ENCODE measurements at places on chromosomes 7 and 10.

- DNase-seq: no peak
Measured at GRCh38 chr7:23387583-23387982, 82.7 kb downstream of the IGF2BP3 start.

- DNase-seq: no peak
Measured at GRCh38 chr10:60175441-60175971, 214.2 kb downstream of the ANK3 start.

GRCh38 chr7:42176724-42177101, 60.3 kb downstream of the GLI3 start:
- DNase-seq: no peak

DNA sequence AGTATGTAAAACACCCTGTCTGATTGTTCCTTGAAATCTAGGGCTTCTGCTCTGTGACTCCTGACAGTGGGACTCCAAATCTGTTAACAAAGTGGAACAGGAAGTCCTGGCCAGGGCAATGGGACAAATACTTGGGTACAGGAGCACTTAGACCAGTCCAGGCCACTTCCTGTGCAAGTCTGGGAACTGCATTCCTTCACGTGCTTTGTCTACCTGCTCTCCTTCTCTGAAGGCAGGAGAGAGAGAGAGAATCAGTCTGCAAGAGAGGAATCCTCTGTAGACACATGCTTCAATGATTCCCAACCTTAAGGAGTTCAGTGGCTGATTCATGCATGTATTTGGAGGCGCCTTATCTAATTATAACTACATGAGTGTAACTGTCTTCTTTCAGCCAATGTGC, 530.2 kb downstream of the GATA3 start:
- DNase-seq: no peak

GRCh38 chr7:115940460-115941060, 90.0 kb downstream of the TFEC start:
- DNase-seq: no peak

GRCh38 chr10:60186315-60187071, 203.2 kb downstream of the ANK3 start:
- DNase-seq: no peak

DNA sequence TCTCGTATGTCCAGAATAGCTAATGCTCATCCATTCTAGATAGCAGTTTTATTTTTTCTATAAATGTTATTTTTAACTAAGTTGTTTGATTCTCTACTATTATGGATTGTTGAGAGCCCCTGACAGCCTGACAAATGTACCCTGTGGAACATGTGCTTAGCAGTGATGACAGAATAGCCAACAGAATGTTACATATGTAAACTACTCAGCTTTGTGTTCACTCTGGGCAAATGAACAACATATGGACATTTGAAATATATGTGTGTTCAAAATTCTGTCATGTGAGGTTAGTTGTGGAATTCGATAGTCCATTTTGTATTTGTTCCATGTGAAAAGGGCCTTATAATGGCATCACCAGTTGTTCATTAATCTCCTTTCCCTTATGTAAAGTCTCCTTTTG, 199.7 kb downstream of the EXOC4 start:
- DNase-seq: no peak

GRCh38 chr10:34727595-34728033, 87.5 kb downstream of the PARD3 start:
- no peak for DNase-seq

- no peak for DNase-seq
Measured at GRCh38 chr7:64672414-64672813, 6.5 kb downstream of the ZNF107 start.

- DNase-seq: no peak
Measured at GRCh38 chr10:59894114-59894513, 12.2 kb downstream of the CCDC6 start.

DNA sequence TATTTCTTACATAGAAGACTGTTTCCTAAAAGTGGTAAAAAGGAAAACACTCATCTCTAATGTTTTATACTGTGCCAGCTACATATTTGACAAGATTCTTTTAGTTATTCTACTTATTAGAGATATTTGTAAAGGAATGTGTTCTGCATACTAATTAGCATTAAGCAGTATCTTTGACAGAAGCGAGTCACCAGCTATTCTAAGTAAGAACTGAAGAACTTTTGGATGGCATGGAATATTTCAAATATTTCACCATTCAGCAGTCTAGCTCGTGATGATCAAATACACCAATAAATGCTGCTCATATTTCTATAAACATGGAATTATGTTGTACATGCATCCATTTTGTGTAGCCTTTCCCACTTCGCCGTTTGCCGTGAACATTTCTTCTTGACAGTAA, 241.6 kb upstream of the TCF7L2 start:
- DNase-seq: no peak

DNA sequence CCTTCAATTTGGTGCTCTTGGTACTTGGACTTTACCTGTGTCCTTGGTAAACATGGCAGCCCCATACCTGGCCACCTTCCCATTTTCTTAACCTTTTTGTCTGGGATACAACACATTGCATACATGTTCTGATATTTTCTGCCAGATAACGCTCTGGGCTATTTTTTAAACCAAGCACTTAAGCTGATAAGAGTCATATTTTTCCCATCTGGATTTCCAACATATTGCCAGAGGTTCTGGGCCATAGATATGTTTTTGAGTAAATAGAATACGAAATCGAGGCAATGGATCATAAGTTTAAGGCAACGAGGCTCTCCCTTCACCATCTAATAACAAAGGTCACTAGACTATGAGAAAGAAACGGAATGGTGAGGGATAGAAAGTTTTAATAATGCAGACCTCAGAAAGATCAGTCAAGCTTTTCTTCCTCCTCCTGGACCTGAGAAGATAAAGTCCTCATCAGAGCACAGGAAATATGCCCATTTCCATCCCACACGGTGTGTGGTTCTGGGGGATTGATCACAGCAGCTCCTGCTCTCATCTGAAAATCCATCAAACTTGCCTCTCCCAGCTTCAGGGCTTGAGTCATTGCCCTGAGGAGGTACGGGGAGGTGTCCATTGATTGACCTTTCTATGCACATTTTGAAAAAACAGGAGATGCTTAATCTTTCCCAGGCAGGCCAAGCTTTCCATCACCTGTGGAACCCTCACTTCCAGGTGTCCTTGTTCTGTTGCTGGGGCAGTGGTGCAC, 257.2 kb downstream of the GFRA1 start:
- no peak for DNase-seq

GRCh38 chr7:133976140-133976539, 151.0 kb upstream of the LRGUK start:
- no peak for DNase-seq

DNA sequence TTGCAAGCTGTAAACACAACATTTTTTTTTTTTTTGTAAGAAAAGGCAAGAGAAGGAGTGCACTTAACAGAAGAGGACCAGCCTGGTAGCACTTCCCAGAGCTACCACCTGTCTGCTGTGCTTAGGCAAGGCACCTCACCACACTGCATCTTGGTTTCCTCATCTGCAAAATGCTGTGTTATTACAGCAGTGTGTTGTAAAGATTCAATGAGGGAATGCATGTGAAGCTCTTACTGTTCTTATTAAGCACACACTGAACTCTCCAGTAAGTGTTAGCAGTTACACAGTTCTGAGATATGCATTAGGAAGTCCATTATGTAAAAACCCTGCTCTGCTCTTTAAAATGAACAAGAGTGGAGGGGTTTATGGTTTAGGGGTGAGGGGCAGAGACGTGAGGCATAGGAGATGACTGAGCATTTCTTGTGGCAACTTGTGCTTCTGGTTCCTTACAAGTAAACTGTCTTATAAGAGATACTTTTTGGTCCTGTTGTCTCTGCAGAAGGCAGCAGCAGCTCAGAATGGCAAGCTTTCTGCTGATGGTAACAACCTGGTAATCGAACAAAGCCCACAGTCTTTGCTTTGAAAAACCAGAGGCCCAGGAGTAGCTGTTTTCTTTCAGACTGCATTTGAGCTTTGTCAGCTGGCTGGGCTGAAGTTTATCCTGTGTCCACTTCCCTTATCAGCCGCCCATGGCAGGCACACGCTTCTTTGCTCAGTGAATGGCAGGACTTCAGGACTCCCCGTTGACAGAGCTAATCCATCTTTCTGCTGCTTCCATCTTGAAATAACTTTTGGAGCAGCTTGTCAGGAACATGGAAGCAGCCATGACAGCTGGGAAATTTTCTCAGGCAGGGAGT, 98.8 kb upstream of the BMPER start:
- no peak for DNase-seq

DNA sequence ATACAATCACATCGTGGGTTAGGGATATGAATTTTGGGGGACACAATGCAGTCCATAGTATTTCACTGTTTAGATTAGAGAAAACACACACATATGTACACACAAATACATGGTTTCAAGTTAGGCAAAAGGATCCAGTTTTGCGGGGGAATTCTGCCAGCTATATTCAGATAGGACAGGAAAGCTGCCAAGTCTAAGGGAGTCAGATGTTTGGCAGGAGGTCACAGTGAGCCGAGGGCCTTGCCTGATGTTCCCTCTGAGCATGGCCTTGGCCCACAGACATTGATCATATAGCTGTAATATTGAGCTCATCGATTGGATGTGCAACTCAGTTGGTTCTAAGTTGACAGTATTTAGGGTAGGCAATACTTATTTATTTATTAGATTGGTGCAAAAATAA, 122.8 kb downstream of the ADRA2A start:
- no peak for DNase-seq

DNA sequence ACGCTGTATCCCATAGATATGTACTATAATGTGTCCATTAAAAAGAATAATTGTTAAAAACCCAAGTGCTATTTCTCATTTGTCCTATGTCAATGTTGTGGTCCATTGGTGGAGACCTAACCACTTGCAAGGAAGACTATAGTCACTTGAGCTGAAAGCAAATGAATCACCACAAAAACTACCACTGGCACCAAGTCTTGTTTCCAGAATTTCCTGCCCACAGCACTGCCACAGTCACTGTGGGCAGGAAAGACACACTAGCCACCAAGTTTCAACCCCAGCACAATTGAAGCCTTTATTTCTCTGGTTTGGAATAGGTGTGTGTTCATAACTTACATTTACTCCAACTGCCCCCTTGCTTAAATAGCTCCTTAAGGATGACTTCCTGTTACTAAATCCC, 12.4 kb downstream of the DIP2C start:
- DNase-seq: no peak

- no peak for DNase-seq
Measured at GRCh38 chr10:28946479-28946878, 269.2 kb downstream of the BAMBI start.

GRCh38 chr7:50303335-50304128, 984 bp upstream of the IKZF1 start:
- no peak for DNase-seq

DNA sequence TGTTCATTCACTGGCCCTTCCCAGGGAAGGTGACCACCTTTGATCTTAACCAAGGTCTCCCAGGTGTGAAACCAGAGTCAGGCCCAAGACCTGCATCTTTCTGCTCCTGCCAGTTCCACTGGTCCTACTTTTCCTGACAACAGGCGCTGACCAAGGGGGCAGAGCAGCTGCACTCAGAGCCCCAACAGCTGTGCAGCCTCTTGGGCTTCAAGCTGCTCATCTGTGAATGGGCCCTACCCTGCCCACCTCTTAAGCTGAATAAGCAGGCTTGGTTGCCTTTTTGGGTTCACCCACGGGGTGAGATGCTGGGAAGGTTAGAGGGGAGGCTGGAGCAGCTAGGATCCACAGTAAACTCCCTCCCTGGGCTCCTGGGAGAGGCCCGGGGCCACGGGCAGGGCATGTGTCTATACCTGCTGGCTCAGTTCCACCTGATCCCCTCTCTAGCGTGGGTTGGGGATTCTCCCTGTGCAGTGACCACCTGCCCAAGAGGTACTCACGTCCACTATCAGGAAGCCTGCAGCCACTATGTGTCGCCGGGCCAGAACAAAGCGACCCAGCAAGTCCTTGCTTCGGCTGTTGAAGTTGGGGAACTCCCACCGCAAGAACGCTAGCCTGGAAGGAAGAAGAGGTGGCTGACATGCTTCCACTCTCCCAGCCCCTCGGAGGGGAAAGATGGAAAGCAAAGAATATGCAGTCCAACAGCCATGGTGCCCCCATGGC, 10.6 kb downstream of the TBRG4 start:
- DNase-seq: no peak

GRCh38 chr7:138900035-138900828, 81.0 kb downstream of the KIAA1549 start:
- DNase-seq: no peak

DNA sequence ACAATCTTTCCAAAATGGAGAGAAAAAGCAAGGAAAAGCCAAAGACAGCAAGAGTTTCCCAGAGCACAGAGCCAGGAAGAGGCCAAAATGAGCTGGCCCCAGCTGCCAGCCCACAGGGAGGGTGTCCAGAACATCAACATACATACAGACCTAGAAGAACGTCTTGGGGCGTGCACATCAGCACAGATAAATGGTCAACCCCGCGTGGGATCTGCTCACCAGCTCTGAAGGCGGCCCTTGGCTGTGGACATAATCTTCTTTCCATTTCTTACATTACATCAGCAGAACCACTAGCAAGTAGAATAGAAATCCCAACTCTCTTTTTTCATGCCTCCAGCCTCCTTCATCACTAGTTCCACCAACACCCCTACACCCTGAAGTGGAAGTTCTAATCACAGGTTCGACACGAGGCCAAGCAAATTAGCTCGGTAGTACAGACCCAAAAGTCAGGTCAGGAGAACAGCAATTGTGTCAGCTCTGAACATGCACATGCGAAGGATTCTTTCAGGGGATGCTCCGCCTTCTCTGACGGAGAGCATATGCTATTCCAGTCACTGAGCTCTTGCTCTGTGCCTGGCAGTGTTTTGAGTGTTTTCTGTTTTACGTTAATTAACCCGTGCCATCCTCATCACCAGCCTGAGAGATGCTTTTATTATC, 16.4 kb downstream of the SH3PXD2A start:
- no peak for DNase-seq

- DNase-seq: no peak
Measured at GRCh38 chr7:42262964-42263363, 26.0 kb upstream of the GLI3 start.

DNA sequence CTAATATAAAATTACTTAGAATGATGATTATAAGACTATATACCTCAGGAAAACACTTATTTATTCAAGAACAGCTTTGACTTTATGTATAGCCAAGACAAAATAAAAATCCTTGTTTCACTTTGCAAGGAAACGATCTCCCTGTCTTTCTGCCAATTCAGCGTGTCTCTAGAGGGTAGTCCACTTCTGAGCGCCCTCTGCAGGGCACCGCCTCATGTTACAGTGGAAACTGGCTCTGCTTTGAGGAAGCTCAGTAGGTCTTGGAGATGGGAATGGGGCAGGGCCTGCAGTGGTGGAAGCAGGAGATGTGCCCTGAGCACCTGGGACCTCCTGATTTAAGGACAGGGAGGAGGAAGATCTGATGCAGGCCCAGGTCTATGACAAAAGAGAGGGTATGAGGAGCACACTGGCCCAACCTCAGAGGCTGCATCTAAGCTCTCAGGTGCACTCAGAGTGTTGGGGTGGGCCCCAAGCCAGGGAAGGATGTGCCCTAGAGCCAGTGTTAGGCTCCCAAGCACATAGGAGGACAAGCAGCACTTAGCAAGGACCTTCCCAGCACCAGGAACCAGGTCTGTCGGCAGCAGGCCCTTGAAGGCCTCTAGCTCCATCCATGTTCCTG, 481.0 kb downstream of the TNS3 start:
- peak; percentile 46 for DNase-seq

GRCh38 chr10:43940898-43941837, 292.5 kb upstream of the ZNF32 start:
- no peak for DNase-seq

GRCh38 chr10:49741108-49741995, 20.8 kb downstream of the OGDHL start:
- no peak for DNase-seq

- DNase-seq: no peak
Measured at GRCh38 chr10:103840740-103841070, 14.7 kb downstream of the SH3PXD2A start.

- DNase-seq: no peak
Measured at GRCh38 chr10:456486-456885, 233.0 kb downstream of the DIP2C start.

- no peak for DNase-seq
Measured at GRCh38 chr7:6451224-6451705, 3.5 kb upstream of the DAGLB start.
